Stimulated activated CD8-positive, alpha-beta memory T cell treated with anti-CD3 and anti-CD28 coated beads, Interleukin-4, amount 100 ng/mL, for 4 hours (primary cell): ENCODE measurements at places on chromosomes 3 and 15.

DNA sequence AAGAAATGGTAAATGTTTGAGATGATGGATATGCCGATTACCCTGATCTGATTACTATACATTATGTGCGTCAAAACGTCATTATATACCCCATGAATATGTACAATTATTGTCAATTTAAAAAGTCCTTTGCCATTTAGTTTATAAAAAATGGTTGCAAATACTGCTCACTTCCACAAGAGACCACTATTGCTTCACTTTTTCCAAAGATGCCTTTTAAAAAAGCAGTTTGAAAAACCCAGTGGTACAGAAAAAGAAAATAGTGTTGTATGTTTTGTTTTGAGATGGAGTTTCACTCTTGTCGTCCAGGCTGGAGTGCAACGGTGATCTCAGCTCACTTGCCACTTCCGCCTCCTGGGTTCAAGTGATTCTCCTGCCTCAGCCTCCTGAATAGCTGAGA is 39.3 kb downstream of the EDEM1 start:
- DNase-seq: no peak

- no peak for DNase-seq
Measured at GRCh38 chr15:78082106-78082742, 4.7 kb upstream of the TBC1D2B start.

DNA sequence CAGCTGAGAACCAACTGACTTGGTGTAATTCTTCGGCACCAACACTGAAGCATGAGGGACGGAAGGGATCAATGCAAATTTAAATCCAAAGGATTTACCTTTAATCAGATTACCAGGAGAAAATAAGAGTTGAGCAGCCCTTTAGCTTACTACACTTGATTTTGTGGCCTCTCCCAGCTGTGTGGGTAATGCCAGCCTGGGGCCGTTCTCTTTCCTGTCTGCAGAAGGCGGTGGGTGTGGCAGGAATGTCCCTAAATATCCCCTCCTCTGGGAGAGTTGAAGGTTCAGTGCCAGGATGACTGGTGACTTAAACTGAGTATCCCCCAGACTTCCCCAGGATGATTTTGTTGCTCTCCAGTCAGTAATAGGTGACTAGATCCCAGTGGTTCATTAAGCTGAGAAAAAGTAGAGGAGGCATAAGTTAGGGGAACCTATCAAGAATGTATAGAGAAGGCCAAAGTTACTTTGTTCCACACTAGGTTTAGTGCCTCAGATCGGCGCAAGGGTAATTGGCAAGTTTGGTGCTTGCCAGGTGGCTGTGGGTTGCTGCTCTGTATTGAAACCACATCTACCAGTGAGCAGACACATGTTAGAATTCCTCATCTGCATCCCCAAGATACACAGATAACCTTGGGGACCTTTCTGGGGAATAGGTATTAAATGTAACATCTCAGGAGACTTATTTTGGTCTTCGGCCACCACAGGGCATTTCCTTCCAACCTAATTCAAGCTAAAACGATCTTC is 23.1 kb downstream of the MAPKBP1 start:
- DNase-seq: no peak

GRCh38 chr3:55523471-55523870 is 36.4 kb upstream of the WNT5A start:
- DNase-seq: no peak

- no peak for DNase-seq
Measured at GRCh38 chr15:81296186-81296585, 27.8 kb downstream of the STARD5 start.

DNA sequence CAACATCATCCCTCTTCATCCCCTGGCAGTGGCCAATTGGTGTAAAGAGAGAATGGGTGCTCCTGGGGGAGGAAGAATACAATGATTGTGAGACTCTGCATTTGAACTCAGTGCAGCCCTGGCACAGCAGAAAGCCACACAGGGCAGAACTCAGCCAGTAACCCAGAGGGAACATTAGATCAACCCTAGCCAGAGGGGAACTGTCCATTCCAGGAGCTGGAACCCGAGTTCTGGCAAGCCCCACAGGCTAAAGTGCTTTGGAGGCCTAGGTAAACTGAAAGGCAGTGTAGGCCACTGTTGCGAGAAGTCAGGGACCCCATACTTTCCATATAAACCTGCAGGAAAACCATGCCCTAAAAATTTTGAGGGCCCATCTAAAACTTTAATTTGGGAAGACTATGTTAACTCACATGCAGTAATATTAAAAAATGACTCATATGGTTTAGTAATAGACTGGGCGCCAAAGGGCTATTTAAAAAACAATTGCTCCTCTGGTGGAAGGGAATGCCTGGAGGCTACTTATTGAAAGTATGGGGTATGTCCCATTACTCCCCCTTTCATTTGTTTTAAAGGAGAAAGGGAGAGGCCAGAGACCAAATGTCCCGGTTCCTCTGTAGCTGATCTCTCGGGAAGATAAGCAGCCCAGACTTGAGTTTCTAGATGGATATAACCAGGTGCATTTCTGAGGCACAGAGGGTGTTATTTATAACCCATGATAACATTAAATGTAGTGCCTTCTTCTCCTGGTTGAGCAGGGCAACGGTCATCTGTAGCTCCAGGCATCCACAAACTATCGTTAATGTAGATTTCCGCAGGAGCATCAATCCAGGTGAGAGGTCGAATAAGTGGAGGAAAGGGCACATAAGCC is 5.8 kb upstream of the RAD51 start:
- DNase-seq: no peak

DNA sequence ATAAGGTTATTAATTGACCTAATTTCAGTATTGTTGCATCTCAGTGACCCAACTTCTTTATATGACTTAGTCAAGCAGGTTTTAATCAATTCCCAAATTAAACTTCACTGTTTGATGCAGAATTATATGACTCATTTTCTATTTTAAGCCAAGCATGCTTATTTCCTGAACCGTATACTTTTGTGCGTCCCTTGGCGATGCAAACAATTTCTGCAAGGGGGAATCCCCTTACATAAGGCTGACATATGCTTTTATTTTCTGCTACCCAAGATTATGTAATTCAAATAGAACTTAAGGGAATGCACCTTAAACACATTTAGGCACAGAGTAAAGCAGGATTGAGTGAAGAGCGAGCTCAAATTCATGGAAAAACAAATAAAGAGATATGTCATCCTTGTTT is 303.9 kb downstream of the PDCD6IP start:
- DNase-seq: no peak

- no peak for DNase-seq
Measured at GRCh38 chr3:6282918-6283317, 578.0 kb upstream of the GRM7 start.

DNA sequence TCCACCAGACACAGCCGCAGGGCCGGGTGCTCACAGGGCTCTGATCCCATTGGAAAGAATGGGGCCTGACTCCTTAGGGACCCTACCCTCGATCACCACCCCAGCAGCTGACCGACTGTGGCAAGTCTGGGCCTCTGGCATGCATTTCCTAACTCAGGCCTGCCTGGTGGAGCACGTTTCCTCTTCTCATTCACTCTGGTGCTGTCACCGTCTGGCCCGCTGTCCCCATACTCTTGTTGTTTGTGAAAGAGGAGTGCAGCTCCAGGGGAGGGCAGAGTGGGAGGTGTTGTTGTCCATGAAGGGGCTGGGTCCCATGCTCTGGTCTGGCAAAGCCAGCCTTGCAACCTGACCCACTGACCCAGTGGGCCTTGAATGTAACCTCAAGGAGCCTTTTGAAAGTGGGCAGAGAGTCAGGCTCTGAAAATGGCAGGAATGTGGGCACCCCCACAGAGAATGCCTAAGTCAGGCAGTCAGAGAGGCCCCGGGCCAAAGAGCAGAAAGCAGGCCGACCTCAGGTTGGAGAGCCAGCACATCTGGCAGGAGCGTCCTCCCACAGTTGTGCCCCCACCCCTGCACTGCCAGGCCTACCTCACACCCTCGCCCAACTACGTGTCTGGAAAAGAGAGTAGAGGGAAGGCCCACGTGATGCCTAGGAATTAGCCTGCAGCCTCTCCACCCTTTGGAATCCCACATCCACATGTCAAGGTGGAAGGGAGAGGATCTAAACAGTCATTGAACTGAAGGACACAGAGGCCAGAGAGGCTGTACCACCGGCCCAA is 10.9 kb downstream of the SEMA7A start:
- no peak for DNase-seq

DNA sequence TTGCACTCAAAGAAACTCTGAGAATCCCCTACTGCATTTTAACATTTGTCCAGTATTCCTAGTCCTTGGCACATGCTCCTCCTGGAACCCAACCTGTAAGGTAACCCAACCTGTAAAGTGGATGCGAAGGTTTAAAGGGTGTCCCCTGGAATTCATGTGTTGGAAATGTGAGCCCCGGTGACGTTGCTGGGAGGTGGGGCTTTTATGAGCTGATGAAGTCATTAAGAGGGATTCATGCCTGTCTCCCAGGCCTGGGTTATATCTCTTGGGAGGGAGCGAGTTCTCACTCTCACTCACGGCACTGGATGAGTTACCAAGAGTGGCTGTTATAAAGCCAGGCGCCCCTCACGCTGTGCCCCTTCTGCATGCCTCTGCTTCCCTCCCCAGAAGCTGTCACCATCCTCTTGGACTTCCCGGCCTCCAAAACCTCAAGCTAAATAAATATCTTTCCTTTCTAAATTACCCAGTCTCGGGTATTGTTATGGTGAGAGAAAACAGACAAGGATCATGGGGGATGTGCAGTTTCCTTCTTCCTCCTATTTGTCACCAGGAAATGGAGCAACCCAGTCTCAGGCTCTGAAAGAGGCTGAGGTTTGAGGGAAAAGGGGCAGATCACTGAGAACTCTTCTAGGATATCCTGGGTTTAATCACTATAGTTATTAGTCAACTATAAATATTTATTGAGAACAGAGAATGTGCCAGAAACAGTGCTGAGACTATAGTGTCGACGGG is 7.6 kb downstream of the XXYLT1 start:
- no peak for DNase-seq

- no peak for DNase-seq
Measured at GRCh38 chr3:83559082-83559481, 1399.7 kb upstream of the CADM2 start.

DNA sequence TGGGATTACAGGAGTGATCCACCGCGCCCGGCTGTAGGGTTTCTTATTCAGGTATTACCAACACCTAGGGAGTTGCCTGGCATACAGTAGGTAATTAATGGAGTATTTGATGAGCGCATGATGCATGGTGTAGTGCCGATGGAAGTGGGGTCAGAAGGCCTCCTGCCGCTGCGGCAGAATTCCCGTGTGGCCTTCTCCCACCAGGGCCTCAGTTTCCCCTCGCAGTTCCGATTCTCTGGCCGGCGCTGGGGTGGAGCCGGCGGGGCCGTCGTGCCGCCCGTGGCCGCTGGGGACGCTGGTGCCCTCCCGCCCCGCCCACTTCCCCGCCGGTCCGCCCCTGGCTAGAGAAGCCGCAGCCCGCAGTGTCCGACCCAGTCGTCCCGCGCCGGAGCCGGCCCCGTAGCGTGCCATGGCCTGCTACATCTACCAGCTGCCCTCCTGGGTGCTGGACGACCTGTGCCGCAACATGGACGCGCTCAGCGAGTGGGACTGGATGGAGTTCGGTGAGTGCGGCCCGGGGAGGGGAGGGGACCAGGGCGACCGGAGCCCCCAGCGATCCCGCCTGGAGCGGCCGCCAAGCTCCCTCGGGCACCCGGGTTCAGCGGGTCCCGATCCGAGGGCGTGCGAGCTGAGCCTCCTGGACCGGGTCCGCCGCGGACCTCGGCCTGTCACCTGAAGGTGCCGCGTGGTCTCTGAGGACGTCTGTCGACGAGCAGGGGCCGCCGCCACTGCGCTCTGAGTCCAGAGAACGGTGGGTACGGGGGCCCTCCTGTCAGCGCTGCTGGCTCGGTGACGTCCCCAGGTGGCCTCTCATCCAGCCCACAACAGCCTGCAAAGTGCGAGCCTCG is at the start of gene IRAK2:
IRAK2 (plus strand) TSS at position 374 of the 848 bp plus-strand sequence; CDS start at position 410, 36 bp downstream.
- peak; percentile 29 for DNase-seq

DNA sequence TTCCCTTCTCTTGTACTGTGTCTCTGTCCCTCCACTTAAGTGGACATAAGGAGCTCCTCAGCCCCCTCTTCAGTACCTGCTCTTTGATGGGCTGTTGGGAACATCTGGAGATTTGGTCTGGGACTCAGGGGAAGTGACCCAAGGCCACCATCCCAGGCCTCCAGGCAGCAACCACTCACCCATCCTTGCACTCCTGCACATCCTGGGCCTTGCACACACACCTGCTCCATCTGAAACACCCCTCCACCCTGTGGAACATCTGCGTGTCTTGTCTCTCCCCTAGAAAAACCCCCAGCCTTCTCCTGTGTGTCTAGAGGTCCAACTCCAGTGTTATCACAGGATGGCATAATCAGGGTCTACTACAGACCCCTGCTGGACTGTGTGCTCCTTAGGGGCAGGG is 74.3 kb downstream of the ABTB1 start:
- no peak for DNase-seq

GRCh38 chr3:80492162-80492561 is 724.4 kb upstream of the ROBO1 start:
- no peak for DNase-seq

GRCh38 chr3:50160561-50160983 is 5.4 kb downstream of the SEMA3F start:
- no peak for DNase-seq

DNA sequence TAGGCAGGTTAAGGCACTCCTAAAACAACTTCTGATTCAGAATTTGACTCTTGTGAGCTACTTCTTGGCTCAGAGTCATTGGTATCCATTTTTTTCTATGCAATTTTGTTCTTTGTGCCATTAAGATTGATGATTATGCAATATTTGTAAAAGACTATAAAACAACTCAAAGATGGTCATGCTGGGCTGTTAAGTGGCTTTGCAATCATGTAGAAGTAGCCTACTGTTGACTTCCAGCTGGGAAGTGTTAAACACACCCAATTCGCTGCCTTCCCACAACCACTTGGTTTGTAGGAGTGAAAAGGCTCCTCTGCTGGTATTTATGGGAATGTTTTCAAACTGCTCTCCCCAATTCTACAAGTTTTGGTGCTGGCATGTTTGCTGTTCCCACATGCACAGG is 74.7 kb upstream of the COL6A6 start:
- DNase-seq: no peak

DNA sequence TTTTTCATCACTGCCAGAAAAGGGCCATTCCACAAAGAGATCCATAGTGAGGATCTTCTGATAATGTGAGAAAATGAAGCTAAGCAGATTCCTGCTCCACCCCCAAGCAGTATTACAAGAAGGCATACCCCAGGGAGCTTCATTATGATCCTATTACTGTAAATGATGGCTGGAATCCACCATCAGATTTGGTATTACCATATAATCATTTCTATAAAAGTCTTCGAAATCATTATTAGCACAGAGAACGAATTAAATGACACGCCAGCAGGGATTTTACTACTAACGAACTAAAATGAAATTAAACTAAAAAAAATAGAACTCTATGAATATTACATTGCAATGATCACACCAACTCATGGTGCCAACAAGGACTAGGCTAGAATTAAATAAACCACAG is 24.4 kb downstream of the TRIM42 start:
- no peak for DNase-seq

DNA sequence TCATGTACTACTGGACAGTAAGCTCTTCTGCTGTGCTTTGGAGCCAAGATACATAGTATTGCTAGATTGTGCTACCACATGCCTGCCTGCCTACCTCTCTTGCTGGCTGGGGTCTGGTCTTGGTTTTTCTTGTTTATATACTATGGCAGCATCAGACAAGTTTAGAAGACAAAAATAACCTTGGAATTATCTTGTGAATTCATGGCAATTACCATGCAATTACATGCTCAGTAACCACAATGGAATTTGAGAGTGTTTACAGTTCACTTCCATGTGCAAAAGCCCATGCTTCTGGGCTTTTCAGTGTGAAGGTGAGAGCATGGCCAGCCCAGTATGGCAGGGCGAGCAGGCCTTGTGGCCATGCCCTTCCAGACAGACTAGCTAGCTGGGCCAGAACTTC is 48.0 kb upstream of the C15orf61 start:
- no peak for DNase-seq
